Esophagus squamous epithelium (tissue), 5 donors: ENCODE measurements at places on chromosomes 1 and 21.

DNA sequence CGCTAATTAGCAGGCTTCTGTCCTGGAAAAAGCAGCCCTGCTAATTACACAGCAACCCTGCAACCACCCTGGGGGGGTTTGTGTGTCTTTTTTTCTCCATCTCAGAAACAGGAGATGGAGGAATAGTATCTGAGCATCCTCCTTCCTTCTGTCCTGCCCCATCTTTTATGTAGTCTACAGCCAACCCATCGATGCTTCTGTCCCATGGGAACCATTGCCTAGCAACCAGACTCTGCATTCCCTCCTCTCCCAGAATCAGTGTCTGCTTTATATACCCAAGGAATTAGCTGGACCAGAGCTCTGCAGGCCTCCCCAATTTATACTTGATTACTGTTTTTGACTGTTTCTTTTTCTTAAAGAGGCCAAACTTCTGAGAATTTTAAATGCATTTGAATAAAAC, 35.1 kb downstream of the LRRC38 start:
- no peak for DNase-seq

DNA sequence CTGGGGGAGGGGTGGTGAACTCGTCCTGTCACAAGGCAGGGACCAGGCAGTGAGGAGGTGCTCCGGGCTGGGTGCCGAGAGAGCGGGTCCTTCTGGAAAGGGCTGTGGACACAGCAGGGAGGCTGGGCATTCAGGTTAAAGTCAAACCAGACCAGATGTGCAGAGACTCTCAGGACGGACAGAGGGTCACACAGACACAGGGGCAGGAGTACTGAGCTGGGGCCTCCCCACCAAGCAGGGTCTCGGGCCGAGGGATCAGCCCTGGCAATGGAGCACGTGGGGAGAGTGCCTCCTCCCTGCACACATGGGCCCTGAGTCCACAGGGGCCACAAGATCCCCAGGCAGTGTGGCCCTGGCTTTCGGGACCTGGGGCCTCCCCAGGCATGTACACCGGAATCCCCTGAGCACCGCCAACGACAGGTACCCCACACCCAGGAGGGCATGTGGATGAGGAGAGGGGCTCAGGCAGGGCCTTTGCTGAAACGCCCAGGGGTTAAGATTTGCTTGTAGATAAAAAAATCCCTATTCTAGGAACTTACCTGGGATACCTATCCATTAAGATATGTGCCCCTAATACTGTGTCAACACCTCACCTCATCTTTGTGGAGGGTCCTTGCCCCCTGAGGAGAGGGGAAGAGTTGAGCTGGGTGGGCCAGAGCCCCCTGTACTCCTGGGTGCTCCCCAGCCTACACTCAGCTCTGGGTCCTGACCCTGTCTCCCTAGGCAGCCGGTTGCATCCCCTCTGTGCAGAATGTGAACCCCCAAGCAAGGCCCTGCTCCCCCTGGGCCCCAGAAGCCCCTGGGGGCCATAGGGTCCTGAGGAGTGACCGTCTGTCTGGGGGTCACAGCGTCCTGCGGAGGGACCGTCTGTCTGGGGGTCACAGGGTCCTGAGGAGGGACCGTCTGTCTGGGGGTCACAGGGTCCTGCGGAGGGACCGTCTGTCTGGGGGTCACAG, 46.9 kb upstream of the ADARB1 start:
- no peak for DNase-seq

GRCh38 chr1:181676269-181676668, 193.0 kb downstream of the CACNA1E start:
- no peak for DNase-seq

DNA sequence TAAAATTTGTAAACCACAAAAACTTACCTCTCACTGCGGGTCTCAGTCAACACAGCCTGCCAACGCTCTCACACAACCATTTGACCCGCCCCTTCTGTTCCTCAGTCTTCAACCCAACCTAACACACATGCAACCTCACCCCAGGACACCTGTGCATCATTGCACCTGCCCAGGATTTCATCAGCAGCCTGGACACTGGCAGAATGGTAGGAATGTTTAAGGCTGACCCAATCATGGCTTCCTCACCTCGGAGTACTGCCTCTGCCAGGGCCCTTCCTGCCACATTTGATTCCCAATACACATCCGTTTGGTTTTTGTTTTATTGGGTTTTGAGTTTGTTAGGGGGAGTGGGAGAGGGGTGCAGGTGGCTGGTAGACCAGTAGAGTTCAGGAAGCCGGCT, 40.7 kb downstream of the TOMM20 start:
- no peak for DNase-seq

GRCh38 chr1:171800342-171800741, 18.9 kb downstream of the METTL13 start:
- DNase-seq = no peak

- DNase-seq = no peak
Measured at GRCh38 chr21:44870748-44871495, 2.6 kb downstream of the PTTG1IP start.

- no peak for DNase-seq
Measured at GRCh38 chr1:27074175-27074780, 61.6 kb upstream of the TENT5B start.

- DNase-seq = no peak
Measured at GRCh38 chr1:230568008-230568407, 74.3 kb upstream of the COG2 start.

DNA sequence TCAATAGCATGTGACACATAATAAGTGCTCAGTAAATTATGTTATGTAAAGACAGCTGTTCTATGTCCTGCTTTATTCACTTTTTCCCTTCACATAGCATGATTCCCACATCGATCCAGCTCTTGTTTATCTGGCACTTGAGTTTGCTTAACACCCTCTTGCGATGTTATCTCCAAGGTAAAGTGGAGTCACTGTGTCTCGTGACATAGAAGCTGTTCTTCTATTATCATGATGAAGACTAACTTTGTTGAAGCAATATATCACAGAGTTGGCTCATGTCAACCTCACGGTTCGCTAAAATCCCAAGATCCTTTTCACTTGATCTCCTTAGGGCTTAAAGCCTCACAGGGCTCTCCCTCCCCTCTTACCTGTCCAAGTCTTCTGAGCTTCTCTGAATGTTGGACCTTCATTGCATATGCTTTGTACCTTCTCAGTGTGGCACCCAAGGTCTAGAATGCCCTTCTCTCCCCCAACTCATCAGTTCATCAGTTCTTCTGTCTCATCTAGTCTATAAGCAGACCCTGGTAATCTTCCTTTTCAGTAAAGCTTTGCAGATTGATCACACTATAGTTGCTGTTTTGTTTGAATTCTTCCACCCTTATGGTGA, 38.0 kb downstream of the PLXNA2 start:
- no peak for DNase-seq

- no peak for DNase-seq
Measured at GRCh38 chr21:36540700-36541099, 60.8 kb upstream of the CLDN14 start.

- DNase-seq = no peak
Measured at GRCh38 chr1:192401825-192402224, 85.0 kb downstream of the RGS21 start.

DNA sequence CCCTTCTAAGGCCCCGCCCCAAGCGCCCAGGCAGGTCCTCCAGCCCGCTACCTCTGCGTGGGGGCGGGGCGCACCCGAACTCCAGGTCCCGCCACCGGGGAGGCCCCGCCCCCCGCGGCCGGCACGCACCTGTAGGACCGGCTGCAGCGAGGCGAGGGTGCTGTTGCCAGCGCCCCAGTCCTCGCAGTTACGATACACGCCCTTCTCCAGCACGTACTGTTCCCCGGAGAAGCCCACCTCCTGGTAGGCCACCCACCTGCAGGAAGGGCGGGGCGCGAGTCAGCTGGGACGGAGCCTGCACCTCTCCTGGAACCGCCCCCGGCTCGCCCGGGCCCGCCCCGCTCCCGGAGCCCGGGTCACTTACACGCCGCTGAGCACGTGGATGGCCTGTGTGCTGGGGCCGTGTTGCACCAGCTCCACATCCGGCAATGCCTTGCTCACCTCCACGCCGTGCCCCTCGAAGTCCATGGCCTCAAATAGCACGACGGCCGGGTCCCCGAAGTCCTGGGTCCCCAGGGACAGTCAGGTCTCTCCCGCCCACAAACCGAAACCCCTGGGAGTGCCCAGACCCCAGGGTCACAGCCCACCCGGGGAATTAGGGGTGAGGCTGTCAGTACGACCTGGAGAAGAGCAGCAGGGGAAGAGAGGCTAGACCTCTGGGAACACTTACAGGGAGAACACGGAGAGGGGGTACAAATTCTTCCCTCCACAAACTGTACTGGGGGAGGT, 17.3 kb downstream of the CRYBG2 start:
- DNase-seq = no peak

DNA sequence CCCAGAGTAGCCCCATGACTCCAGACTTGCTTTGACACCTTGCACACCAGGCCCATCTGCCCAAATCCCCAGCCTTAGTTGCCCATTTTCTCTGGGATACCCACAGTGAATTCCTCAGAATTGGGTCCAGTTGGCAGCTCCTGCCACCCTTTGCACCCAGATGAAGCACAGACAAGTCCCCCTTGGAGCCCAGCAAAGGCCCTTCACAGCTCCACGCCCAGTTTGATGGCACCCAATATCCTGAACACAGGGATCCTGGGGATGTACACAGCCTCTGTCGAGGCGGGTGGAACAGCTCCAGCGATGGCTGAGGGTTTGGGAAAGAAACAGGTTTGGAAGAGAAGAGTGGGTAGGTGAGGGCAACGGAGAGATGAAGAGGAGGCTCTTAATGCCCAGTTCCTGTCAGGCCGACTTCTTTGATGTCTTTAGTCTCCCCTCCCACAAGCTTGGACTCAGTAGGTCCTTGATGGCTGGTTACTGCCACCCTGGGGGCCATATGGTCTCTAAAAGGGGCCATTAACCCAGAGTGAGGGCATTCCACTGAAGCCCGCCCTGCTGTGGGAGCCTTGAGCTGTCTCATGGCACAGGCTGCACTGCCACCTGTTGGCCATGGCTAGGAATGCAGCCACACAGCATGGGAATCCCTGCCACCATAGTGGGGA, 21.7 kb downstream of the TMEM53 start:
- no peak for DNase-seq

GRCh38 chr1:119040489-119040888, 52.3 kb upstream of the TBX15 start:
- DNase-seq = no peak

- DNase-seq = no peak
Measured at GRCh38 chr1:231354330-231355020, 16.4 kb downstream of the SPRTN start.

- DNase-seq = no peak
Measured at GRCh38 chr1:55716151-55716550, 501.0 kb upstream of the USP24 start.

DNA sequence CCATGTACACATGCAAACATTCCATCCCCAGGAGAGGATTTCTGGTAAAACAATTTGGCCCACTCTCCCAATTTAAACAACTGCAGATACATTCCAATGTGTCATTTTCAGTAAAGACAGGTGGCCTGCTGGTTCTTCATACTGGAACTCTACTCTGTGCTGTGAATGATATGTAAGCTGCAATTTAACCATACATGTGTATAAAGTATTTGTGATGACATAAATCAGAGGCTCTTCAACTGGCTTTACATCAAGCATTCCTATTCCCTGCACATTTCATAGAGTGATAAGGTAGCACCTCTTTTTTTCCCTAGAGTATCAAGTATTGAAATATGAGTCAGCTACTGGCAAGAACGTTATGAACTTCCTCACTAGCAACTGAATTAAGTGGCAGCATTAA, 649.5 kb upstream of the ADGRL2 start:
- DNase-seq = no peak

GRCh38 chr1:200510228-200510623, 100.4 kb upstream of the ZNF281 start:
- DNase-seq = no peak

- DNase-seq = no peak
Measured at GRCh38 chr1:187928288-187928687, 1099.5 kb downstream of the PLA2G4A start.

GRCh38 chr21:45818276-45818903, 163.2 kb upstream of the COL6A1 start:
- no peak for DNase-seq

DNA sequence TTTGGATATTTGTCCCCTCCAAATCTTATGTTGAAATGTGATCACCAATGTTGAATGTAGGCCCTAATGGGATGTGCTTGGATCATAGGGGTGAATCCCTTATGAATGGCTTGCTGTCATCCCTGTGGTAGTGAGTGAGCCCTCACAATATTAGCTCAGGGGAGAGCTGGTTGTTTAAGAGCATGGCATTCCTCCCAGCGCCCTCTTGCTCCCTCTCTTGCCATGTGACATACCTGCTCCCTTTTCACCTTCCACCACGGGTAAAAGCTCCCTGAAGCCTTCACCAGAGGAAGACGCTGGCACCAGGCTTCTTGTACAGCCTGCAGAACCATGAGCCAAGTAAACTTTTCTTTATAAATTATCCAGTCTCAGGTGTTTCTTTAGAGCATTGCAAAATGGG, 305.6 kb downstream of the KCTD3 start:
- DNase-seq = no peak

DNA sequence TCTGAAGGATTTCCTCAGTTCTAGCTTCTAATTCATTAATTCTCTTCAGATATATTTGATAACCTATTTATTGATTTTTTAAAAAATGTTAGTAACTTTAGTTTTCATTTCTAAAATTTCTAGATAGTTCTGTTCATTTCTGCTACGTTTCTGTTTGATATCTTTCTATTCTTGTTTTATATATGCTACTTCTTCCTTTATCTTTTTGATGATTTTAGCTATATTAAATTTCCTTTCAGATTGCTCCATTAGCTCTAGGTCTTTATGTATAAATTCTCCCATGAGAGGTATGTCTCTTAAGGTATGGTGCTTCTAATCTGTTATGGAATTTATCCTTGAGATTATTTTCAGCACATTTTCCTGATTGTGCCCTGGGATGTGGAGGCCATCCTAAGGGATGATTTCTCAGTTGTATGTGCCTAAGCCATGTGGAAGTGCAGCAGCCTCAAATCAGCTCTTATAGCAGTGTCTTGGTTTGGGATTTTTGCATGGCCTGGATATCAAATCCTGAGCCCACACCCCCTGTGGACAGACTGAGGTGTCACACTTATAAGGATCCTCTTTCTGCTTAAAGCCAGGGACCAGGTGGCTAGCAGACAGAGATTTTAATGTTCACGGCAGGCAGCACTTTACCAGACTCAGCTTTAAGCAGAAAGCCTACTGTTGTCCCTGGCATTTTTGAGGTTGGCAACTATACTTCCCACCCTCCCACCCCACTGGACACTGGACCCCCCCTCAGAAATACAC, 6.2 kb upstream of the KCNQ4 start:
- no peak for DNase-seq

DNA sequence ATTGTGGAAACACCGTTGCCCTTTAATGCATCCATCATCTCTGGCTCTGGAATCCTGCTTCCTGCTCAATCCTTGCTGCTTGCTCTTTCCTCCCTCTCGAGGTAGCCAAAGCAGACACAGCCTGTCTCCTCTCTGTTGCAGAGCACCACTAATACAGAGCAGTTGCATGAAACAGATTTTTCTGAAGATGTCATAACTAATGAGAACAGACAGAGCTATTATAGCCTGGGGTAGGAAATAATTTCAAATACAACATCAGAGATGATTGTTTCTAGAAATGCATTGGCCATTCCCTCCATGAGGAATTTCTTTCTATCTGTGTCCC, 23.3 kb upstream of the ACBD6 start:
- DNase-seq = no peak

GRCh38 chr1:22225858-22226589, 83.1 kb upstream of the WNT4 start:
- DNase-seq = no peak

- no peak for DNase-seq
Measured at GRCh38 chr1:201274616-201275252, 8.6 kb upstream of the PKP1 start.
